Neural progenitor cell (in vitro differentiated cells): ENCODE measurements at places on chromosomes 12 and 14.
A peak's percentile ranks its signal among the peaks of the same experiment; 100 is the strongest.

- no peak for DNase-seq
Observed at GRCh38 chr12:5096241-5096924, 52.7 kb downstream of the KCNA5 start.

DNA sequence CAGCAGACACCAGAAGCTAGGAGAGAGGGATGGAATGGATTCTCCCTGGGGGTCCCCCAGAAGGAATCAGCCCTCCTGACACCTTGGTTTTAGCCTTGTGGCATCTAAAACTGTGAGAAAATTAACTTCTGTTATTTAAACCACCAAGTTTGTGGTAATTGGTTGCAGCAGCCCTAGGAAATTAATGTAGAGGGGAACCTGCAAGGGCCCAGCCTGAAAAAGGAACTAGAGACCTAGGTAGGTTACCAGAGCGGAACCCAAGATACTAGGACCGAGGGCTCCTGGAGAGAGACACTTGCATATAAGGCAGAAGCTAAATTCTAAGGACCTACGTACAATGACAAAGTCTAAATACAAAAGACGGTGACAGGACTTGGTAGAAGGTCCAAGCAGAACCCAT, 8.1 kb upstream of the DENND5B start:
- DNase-seq = no peak

GRCh38 chr12:95759718-95760117, 30.8 kb downstream of the NTN4 start:
- no peak for DNase-seq

DNA sequence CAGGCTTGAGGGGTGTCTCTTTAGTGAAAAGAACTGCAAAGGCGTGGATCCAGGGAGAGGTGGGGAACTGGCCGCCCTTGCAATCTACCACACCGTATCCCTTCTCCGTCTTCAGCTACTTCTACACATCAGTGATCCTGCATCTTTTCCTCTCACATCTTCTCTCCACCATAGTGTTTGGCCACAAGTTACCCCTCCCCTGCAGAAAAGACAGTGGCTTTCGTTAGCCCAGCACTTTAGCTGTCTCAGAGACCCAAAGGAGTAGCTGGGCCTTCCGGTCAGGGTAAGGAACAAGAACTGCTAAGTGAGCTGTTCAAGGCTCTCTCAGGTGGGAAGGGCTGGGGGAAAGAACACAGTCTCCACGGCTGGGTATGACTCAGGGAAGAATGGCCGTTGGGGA, 158.4 kb downstream of the NDUFA12 start:
- no peak for DNase-seq

- no peak for DNase-seq
Observed at GRCh38 chr12:5375547-5376295, 56.2 kb upstream of the NTF3 start.

- DNase-seq = no peak
Observed at GRCh38 chr12:88185988-88186387, 43.9 kb downstream of the TMTC3 start.

- DNase-seq = no peak
Observed at GRCh38 chr14:89207925-89208328, 209.1 kb downstream of the FOXN3 start.

- no peak for DNase-seq
Observed at GRCh38 chr12:39431797-39432196, 11.1 kb downstream of the KIF21A start.

- DNase-seq = no peak
Observed at GRCh38 chr12:119456824-119457223, 122.3 kb downstream of the CCDC60 start.

- DNase-seq = no peak
Observed at GRCh38 chr12:110371408-110372055, 32.0 kb downstream of the ANAPC7 start.

- DNase-seq = no peak
Observed at GRCh38 chr14:72774141-72774540, 119.8 kb downstream of the DPF3 start.

- no peak for DNase-seq
Observed at GRCh38 chr12:25993901-25994651, 35.6 kb downstream of the RASSF8 start.

GRCh38 chr12:86663716-86664115, 407.5 kb upstream of the MGAT4C start:
- DNase-seq = no peak

GRCh38 chr12:97321621-97322020, 141.0 kb upstream of the RMST start:
- DNase-seq = no peak

GRCh38 chr12:28114488-28114887, 75.8 kb upstream of the CCDC91 start:
- no peak for DNase-seq

GRCh38 chr12:68481181-68481941, 129.3 kb upstream of the RAP1B start:
- no peak for DNase-seq

GRCh38 chr12:4196805-4197420, 76.6 kb upstream of the CCND2 start:
- no peak for DNase-seq

GRCh38 chr14:99667821-99668220, 16.3 kb upstream of the CYP46A1 start:
- no peak for DNase-seq

DNA sequence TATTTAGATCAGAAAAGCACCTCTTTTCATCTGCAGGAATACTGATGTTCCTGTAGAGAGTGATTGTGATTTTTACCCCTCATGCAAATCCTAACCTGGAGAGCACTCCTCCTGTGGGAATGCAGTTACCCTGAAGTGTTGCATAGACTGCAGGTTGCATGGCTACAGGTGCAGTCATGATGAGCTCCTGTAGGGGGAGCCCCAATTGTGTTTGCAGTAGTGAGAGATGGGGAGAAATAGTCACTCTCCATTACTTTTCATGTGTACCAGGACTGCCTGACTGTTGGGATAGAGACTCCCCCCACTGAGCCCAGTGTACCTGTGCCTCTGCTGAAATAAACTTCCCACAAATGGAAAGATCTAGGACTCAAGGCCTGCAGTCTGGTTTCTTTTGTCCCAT, 1086.5 kb downstream of the SLC6A15 start:
- DNase-seq = peak; percentile 55

- no peak for DNase-seq
Observed at GRCh38 chr12:104044158-104044557, 5.8 kb downstream of the GLT8D2 start.

DNA sequence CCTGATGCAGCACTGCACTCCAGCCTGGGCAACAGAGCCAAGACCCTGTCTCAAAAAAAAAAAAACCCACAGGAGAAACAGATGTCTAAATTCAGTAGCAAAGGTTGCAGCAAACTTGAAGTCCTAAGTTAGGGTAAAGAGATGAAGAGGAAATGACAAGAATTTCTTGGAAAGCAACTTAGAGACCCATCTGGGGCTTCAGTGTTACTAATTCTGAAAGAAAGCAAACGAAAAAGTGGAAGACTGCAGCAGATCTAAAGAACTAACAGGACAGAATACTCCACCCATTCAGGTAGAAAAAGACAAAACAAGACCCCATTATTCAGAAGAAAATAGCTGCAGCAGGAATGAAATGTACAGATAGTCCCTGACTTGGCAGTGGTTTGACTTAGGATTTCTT, 31.9 kb downstream of the RESF1 start:
- DNase-seq = no peak

DNA sequence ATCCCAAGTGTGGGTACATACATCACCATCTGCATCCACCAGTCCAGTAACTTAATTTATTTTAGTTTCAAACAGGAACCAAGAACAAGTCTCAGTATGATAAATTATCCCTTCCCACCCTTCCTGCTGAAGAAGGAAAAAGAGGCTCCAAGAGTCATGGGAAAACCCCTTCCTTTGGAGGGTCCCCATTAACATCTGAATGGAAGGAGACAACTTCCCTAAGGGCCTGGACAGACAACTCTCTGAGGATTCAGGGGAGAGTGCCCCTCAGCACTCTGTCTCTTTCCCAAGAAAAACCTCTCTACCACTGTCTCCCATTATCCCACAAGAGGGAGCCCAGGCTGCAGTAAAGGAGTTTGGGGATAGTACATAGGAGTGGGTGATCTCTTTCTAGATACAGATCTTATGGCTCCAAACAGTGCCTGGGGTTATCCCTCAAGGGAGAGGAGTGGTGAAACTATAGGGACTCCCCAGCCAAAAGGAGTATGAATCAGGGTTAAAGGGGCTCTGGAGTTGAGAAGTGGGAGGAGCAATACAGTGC, 6.2 kb downstream of the WNT10B start:
- peak; percentile 41 for DNase-seq

DNA sequence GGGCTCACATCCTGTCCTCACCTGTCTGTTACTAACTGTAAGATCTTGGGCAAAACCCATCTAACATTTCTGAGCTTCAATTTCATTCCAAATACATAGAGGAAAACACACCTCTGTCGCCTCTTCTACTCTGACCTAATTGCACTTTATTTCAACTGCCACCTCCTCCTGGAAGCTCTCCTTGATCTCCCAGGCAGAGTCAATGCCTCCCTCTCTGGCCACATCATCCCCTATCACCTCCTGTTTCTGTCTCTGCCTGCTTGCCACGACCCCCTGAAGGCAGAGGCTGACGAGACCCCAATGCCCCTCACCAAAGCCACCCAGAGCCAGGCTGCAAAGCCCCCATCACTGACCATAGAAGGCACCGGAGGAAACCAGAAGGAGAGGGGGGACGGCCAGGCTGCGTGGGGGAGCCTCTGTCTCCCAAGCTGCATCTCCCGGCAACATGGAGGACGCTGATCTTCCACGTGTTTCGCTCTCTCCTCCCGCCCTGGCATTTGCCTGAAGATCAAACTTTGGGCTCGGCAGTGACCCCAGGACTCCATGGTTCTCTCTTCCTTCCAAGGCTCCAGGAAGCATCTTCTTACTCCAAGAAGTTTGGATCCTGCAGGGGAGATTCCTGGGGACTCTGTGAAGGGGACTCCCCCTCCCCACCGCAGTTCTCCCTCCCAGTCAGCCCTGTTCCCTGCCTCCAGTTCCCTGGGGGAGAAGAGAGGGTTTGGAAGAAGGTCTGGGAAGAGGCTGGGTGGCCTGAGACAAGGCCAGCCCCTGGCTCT, 50.1 kb upstream of the BCL11B start:
- no peak for DNase-seq

- DNase-seq = no peak
Observed at GRCh38 chr14:93060841-93061240, 54.9 kb downstream of the ITPK1 start.

DNA sequence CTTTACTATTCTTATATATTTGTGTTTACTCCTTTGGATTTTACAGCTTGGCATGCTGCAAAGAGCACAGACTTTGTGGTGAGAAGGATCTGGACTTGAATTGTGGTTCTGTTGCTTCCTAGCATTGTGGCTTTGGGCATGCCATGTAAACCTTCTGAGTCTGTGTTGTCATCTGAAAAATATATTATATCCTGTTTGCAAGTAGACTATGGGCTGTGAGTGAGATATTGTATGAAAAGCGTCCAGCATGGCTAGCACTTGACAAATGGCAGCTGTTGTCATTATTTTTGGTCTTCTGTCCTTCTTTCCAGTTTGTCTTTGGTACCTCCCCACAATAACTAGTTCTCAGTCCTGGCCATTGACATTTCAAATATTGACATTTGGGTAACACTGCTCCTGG, 61.8 kb upstream of the DACT1 start:
- no peak for DNase-seq

DNA sequence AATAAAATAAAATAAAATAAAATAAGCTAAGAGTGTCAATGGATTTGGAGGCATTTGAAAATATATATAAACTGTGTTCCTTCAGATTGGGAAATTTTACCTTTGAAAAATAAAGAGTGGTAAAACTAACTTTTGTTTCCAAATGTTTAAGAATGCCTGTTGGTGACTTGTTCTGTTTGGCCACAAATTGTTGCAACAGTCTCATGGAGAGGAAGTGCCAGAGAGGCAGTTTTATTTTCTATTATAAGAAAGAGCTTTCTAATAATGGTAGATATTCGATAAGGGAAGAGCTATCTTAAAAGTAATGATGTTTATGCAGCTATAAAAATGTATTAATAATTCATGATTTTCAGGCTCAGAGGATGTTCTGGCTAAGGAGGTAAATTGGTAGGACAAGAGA, 68.8 kb upstream of the MDGA2 start:
- no peak for DNase-seq

- DNase-seq = no peak
Observed at GRCh38 chr12:92132288-92132687, 13.4 kb downstream of the BTG1 start.

GRCh38 chr14:31261859-31262731, 54.5 kb upstream of the HECTD1 start:
- DNase-seq = peak; percentile 35

GRCh38 chr12:113786107-113786506, 180.0 kb downstream of the RBM19 start:
- no peak for DNase-seq

DNA sequence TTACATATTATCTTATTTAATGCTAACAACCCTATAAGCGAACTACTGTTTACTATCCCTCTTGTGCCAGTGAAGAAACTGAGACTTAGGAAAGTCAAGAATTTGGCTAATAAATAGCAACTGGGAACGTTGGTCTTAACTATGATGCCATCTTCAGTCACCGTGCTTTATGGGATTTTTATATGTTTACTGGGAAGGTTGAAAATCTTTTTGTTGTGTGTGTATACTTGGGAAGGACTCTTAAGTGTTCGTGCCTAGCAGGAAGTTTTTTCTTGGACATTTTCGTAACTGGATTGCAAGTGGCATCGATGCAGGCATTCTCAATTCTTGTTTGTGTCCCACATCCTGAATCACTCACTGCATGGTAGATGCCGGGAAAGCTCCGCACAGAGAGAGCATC, 9.4 kb downstream of the SFSWAP start:
- DNase-seq = no peak

DNA sequence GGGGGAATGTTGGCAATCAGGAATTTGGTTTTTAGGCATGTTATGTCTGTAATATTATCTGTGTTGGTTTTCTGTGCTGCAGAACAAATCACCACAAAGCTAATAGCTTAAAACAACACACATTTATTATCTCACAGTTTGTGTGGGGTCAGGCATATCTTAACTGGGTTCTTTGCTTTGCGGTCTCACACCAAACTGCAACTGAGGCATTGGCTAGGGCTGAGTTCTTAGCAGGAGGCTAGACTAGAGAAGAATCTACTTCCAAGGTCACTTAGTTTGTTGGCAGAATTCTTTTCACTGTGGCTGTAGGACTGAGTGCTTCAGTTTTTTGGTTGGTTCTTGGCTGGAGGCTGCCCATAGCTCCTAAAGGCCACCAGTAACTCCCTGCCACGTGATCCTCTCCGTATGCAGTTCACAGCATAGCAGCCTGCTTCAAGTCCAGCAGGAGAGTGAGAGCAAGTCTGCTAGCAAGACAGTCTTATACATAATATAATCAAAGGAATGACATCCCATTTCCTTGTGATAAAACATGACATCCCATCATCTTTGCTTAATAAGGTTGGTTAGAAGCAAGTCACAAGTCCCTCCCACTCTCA, 21.6 kb downstream of the ATF1 start:
- no peak for DNase-seq

DNA sequence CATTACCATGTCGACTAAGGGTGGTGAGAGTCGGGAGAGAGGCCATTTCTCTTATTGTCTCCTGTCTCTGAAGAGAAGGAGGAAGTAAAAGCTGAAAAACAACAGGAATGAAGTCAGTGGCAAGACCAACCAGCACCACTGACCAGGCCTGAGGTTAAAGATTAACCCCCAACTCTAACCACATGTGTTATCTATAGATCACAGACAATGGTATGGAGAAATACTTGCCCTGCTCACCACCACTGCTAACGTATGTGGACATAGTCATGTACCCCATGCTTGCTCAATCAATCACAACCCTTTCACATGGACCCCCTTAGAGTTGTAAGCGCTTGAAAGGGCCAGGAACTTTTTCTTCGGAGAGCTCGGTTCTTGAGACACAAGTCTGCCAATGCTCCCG, 690.9 kb upstream of the LMO3 start:
- no peak for DNase-seq
